Fibroblast of skin of right quadriceps (primary cell): ENCODE measurements at places on chromosomes 2 and 18.

DNA sequence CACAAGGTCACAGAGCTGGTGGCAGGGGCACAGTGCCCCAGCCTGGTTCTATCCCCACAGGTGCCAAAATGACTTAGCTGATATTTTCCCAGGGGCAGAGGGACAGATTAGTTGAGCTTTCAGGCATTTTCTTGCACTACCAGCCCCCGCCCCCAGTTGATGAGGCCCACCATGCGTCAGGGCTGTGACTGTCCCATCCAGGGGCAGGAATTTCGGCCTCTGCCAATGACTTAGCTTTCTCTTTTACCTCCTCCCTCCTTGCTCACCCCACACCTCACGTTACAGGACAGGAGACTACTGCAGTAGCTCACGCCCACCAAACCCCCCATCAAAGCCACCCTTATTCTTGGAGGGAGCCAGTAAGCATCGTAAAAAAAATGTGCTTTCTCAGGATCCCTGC lies 31.5 kb downstream of the MRO start:
- DNase-seq = peak; percentile 5

- peak; percentile 47 for DNase-seq
Measured at GRCh38 chr2:27569398-27569797, 13.4 kb upstream of the ZNF512 start.

GRCh38 chr2:85794491-85795121 lies 40.8 kb downstream of the ATOH8 start:
- no peak for DNase-seq

DNA sequence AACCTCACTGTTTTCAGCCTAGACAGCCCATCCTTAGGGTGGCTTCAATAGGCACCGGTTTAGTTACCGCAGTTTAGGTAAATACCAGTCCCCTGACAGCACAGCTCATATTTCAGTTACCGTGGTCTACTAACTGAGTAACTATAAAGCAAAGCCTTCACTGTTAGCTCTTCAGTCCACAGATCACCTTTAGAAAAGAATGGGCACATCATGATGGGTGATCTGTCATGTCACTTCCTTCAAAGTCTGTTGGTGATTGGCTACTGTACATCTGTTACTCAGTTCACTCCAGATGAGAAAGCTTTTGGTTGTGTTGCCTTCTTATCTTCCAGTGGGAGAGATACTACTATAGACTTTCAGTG lies 21.0 kb downstream of the SLC20A1 start:
- no peak for DNase-seq

DNA sequence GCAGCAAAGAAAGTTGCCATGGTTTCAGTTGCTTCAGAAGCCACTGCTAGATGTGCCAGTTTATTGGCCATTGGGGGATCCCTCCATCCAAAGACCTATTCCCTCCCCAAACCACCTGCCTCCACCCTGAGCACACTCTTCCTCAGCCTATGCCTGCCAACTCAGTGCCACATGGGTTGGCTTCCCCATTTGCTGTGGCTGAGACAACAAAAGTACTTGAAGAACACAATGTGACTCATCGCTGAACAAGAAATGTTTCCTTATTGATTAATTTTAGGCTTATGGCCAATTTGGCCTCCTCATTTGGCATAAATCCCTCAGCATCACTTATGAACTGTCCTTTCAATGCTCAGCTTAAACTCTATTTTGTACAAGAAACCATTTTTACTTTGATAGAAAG lies 215.9 kb downstream of the TMEM247 start:
- no peak for DNase-seq
